Esophagus squamous epithelium (tissue), 5 donors: ENCODE measurements at places on chromosomes 5 and 9.

- DNase-seq, result no peak
Observed at GRCh38 chr9:95351051-95351450, 33.5 kb upstream of the FANCC start.

DNA sequence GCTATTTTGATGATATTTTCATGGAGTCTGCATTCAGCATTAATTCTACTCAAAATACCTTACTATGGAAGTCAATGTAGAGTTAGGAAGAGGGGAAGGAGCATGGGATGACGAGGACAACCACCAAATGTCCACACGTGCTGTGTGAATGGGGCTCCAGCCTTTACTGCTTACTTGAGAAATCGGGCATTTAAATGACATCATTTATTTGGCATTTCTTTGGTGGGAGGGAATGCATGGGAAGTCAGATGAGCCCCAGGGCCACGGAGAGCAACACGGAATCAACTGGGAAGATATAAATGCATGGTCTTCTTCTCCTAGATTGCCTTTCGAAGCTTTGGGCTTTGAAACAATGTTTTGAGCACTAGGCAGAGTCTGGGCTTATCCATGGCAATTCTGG is 458.5 kb upstream of the KLF4 start:
- no peak for DNase-seq

DNA sequence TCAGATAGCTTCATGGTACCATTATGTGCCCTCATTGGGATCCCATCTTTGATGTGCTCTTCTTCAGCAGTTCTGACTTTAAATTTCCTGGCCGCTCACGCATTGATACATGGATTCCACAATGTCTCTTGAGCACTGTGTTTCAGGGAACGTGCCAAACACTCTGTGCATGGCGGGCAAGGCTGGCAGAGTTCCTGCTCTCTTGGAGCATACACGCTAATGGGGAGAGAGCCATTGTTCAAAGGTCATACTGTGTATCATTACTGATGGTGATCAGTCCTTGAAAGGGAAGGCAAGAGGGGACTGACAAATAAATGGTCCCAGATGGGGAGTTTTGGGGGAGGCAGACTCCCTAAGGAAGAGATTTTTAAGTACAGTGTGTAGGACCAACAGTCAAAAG is 52.3 kb downstream of the AMBP start:
- DNase-seq, result no peak

DNA sequence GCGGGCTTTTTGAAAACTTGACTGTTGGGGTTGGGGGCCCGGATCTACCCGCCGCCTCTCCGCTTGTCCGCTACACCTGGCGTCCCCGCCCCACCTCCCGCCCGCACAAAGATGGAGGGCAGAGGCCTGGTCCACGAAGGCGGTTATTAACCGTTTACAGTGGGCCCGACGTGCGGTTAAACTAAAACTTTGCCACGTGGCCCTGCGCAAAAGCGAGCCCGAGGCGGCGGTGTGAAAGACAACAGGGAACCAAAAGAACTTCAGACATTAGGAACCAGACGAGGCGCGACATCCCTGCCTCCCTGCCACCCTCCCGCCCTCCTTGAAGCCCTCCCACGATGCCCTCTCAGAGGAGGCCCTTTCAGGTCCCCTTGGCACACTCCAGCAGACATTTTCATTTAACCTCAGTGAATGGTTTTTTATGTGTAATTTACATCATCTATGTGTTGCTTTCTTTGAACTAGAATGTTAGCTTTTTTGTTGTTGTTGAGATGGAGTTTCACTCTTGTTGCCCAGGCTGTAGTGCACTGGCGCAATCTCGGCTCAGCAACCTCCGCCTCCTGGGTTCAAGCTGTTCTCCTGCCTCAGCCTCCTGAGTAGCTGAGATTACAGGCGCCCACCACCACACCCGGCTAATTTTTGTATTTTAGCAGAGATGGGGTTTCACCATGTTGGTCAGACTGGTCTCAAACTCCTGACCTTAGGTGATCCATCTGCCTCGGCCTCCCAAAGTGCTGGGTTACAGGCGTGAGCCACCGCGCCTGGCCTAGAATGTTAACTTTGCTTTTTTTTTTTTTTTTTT is 999 bp upstream of the HNRNPA0 start:
- no peak for DNase-seq

- no peak for DNase-seq
Observed at GRCh38 chr9:138083873-138084272, 206.3 kb downstream of the CACNA1B start.

GRCh38 chr9:135565636-135566035 is 4.1 kb downstream of the PAEP start:
- DNase-seq, result no peak

DNA sequence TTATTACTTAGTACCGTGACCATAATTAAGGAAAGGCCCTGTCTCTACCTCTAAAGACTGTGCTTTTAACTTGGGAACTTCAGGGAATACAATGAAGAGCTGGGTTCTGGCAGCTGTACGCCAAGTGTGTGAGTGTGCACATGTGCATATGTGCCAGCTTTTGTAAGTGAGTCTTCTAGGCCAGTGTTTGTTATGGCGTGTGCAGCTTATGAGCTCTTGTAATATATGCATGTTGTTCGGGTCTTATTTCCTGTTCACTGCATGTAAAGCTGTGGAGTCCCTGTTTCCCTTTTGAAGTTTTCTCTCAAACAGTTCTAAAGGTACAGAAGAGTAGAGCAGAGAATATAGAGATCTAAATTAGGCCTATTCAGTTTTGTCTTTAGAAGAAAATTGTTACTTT is 30.5 kb downstream of the TGFBR1 start:
- DNase-seq, result no peak

DNA sequence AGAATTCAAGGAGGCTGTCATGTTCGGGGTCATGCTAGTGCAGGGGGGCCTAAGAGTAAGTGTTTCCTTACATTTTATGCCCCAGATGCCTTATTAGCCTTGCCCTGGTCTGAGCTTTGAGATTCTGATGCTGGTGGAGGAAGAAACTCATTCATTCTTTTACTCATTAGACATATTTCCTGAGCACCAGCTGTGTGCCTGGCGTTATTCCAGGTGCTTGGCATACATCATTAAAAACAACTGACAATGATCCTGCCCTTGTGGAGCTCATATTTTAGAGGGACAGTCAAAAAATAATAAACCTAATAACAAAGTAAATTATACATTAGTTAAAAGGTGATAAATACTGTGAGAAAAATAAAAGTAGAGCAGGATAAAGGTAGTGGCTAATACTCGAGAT is 138.9 kb upstream of the SGCD start:
- no peak for DNase-seq

DNA sequence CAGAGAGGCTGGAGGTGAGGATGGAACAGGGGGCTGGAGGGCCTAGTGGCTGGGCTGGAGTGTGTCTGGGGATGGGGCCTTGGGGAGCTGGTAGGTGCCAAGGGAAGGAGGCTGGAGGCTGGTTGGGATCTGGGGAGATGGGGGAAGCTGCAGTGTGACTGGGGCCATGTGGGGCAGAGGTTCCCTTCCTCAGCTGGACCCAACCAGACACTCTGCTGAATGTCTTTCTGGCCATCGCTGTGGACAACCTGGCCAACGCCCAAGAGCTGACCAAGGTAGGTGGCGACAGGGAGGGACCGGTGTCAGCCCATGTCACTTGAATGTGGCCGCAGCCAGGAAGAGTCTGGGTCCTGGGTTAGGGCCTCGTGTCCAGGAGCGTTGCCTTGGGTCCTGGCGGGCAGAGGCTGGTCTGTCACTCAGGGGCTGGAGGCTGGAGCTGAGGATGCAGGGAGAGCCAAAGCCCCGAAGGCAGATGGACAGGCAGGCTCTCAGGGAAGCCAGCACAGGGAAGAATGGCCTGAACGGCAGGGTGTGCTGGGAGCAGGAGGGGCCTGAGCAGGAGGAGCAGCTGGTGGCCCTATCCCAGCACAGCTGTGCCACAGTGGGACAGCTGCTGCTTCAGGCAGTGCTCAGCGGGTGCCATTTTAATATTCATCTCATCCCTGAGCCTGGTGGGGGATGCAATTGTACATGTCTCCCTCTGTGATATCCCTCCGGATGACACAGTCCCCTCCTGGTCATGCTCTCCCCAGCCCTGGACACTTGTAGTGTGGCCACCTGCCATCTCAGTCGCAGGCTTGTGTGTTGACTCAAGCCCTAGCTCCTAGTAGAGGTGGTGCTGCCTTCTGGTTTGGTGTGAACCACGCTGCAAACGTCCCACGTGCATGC is 132.5 kb downstream of the CACNA1B start:
- DNase-seq, result no peak

DNA sequence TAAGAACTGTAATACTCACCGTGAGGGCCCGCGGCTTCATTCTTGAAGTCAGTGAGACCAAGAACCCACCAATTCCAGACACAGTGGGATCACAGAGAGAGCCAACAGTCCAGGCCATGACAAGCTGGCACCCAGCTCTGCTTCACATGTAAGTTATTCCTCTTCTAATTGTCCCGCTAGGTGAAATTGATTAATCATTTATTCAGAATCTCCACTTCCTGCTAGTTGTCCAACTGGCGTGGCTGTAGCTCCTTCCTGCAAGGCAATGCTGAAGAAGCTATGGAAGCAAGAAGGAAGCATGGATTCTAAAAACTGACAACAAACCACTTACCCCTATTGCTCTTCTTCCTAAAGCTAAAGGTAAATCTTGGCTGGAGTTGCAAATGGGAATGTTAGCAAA is 30.0 kb upstream of the GLRX start:
- no peak for DNase-seq

DNA sequence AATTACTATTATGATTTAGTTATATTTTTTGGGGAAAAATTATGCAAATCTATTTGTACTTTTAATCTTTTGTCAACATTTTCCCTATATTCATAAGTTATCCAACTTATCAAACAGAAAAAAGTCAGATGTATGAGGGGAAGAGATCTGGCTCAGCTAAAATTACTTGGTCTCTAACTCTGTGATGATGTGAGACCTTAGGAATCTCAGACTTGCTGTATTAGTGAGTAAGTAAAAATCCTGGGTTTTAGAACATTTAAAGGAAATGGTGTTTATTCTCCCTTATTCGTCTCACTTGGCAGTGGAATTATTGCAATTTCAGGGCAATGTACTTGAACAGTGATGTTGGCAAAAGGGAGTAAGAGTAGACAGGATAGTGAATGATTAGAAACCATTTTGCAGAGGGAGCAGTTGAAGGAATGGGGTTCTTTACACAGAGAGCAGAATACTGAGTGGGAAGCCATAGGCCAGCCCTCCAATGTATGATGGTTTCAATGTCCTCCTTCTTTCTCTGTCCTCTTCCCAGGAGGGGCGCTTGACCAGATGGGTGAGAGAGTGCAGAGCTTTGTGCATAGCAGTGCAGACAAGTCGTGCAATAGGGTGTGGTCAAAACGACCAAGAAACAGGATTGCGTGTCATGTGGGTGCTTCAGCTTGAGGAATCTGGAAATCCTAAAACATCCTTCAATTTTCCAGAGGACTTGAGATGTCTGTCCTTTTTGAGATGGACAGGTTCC is 91.7 kb downstream of the TENT4A start:
- DNase-seq, result no peak

GRCh38 chr5:151703780-151704179 is 17.1 kb upstream of the SPARC start:
- DNase-seq, result no peak

GRCh38 chr9:84659313-84659712 is 10.2 kb upstream of the NTRK2 start:
- DNase-seq, result no peak

DNA sequence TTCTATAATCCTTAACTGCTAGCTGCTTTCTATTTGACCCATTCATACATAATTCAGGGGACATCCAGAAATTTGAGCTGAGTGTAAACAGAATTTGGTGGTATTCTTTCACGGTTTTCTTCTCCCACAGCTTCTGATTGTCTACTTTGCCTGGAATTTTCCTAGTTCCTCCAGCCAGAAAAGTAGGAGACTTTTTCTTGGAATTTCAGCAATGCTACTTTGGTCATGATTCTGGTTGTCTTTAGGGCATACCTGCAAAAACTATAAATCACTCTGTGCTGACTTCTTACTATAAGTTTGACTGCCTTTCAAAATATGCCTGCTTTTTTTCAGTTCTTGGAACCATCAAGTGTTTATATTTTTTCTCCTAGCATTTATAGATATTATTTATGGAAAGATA is 260.2 kb downstream of the TMEM38B start:
- DNase-seq, result no peak

GRCh38 chr5:135873831-135874230 is 21.8 kb downstream of the IL9 start:
- no peak for DNase-seq

DNA sequence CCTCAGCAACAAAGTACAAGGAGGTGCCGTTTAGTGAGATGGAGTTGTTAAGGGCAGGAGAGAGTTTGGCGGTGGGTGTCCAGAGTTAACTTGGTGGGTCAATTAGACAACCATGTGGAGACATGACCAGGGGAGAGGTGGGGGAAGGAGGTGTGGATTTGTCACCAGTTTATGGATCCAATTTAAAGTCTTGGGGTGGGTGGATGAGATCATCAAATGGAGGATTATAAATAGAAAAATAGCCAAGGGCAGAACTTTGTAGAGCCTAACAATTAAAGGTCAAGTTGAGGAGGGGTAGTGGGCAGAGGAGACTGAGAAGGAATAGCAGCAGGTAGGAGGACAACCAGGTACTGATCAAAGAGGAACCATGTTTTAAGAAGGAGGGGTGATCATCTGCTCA is 108.7 kb upstream of the IL12B start:
- DNase-seq, result no peak

- no peak for DNase-seq
Observed at GRCh38 chr5:68265822-68266395, 50.4 kb downstream of the PIK3R1 start.

GRCh38 chr9:81479573-81479972 is 209.8 kb downstream of the TLE1 start:
- DNase-seq, result no peak
